ENCODE measurements at places on chromosomes 4 and X. TPM values are rescaled to one million over a fixed set of nuclear protein-coding genes. Genes with fewer than 3 reads are reported as not detected.

CACNA1F gene
- not detected for polyA plus RNA-seq

MTMR8 gene
- 2.1 TPM for polyA plus RNA-seq

SCRG1 gene
- 0.64 TPM for polyA plus RNA-seq

SSX4 gene
- polyA plus RNA-seq: not detected

TENM3 gene
- 7.3 TPM for polyA plus RNA-seq

GIMD1 gene
- polyA plus RNA-seq: not detected

ALAS2 gene
- not detected for polyA plus RNA-seq

FOXR2 gene
- polyA plus RNA-seq: not detected

GPR119 gene
- not detected for polyA plus RNA-seq

GYPA gene
- 1.1 TPM for polyA plus RNA-seq

Data from neural cell (in vitro differentiated cells).